A172 (cell line): ENCODE measurements at places on chromosomes 1 and 21. TPM values are rescaled to one million over a fixed set of nuclear protein-coding genes. Genes with fewer than 3 reads are reported as not detected.

SDE2 gene
- total RNA-seq: 42.3 and 44.3 TPM in 2 replicates

SLC9C2 gene
- total RNA-seq: not detected in 2 replicates

NTMT2 gene
- total RNA-seq: not detected in 2 replicates

KAZN gene
- total RNA-seq: 1.7 and 2.1 TPM in 2 replicates

ZSCAN20 gene
- 4.0 and 5.1 TPM in 2 replicates for total RNA-seq
